ENCODE measurements at places on chromosomes 6 and 20. TPM values are rescaled to one million over a fixed set of nuclear protein-coding genes. Genes with fewer than 3 reads are reported as not detected.
A peak's percentile ranks its signal among the peaks of the same experiment; 100 is the strongest.

The KATNA1 gene
- total RNA-seq = 26.7 TPM

The CCND3 gene
- total RNA-seq = 28.1 TPM

The PPP1R14C gene
- 2.1 TPM for total RNA-seq

The SNAP91 gene
- 0.36 TPM for total RNA-seq

The RXRB gene
- total RNA-seq = 11.1 TPM

The RFX6 gene
- total RNA-seq = not detected

The AKIRIN2 gene
- 17.3 TPM for total RNA-seq

The CDK19 gene
- 17.8 TPM for total RNA-seq

The KCNB1 gene
- 0.41 TPM for total RNA-seq

The TOX2 gene
- total RNA-seq = 5.2 TPM

The XPO5 gene
- 17.6 TPM for total RNA-seq

The PBOV1 gene
- total RNA-seq = not detected

The HLA-DQB2 gene
- not detected for total RNA-seq

The OVOL2 gene
- total RNA-seq = not detected

DNA sequence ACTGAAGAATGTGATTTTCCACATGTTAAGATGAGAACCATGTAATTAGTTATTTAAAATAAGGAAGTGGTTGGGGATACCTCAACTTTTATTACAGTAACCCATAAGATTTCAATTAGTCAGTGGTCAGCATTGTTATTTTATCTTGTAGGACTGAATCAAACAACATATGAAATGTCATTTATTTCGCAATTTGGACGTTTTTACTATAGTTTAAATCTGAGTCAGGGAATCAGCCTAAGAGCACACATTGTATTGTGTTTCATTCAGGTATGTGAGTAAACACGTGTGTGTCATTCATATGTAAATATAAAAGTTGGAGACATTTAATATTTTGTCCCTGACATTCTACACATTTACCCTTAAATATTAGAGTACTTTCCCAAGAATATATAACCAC lies 1418.7 kb downstream of the GRIK2 start:
- no peak for DNase-seq

GRCh38 chr20:47620808-47621805 lies 119.4 kb downstream of the NCOA3 start:
- peak; percentile 89 for DNase-seq

DNA sequence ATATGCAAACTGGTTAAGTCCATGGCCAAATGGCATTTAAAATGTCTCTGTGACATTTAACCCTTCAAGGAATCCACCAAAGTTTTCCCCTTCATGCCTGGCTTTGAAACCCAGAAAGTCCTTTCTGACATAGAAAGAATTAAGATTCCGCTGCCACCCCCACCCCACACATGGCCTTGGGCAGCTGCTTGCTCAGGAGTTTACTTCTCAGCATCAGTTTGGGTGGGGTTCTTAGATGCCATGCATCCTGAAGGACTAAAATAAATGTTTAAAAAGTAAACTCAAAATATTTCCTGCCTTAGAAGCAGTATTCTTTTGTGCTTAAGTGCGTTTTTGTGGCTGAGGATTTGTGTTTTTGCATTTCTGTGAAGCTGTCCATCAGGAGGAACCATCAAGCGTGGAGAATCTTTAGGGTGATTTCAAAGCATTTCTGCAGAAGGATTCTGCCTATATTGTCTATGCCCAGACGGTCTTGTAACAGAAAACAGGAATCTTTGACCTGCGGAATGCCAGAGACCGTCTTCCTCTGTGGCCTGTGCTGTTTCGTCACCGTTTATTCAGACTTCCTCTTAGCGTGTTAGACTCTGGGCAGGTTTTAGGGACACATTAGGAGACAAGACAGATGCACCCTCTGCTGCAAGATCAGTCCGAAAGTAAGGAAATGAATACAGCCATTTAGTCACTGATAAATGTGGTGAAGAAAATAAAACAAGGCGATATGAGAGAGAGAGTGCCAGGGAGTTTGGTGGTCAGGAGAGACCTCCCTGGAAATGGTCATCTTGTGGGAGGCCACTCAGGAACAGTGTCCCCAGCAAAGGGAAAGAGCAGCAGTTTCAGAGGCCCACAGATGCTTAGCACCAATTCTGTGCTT lies 6.2 kb downstream of the DUSP22 start:
- DNase-seq = no peak

DNA sequence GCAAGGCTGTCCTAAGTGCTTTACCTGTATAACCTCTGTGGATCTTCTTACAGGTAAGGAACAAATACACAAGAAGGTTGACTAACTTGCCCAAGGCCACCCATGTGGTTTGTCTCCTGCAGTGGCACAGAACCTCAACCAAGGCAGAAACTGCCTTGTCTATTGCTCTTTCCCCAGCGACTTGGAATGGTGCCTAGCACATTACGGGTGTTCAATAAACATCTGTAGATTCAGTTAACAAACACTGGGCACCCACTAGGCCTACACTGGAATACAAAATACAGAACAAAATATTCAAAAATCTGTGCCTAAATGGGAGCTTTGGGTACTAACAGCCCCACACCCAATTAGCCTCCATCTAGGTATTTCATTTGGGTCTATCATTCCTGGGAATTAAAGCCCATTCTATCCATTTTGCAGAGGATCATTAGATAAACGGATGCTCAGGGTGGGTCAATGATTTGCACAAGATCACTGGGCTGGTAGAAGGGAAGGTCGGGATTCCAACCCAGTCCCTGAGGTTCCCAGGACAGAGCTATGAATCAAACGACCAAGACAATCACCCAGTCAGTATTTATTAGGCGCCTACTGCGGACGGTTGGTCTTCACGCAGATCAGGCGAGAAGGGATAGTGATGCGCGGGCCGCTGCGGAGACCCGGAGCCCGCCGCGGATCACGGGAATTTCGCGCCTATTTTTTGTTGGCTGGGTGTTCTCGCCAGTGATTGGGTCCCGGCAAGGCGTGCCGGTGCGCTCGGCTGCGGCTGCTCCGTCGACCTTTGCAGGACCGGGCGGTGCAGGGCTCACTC lies at the start of gene STK35:
Gene STK35 (plus strand): TSS at position 771 of the 808 bp plus-strand sequence. CDS start 55 bp downstream, outside the sequence.
- DNase-seq = no peak

GRCh38 chr20:57795977-57796560 lies 86.3 kb upstream of the PMEPA1 start:
- DNase-seq = no peak

GRCh38 chr20:21437816-21438215 lies 40.5 kb upstream of the NKX2-4 start:
- DNase-seq = no peak

DNA sequence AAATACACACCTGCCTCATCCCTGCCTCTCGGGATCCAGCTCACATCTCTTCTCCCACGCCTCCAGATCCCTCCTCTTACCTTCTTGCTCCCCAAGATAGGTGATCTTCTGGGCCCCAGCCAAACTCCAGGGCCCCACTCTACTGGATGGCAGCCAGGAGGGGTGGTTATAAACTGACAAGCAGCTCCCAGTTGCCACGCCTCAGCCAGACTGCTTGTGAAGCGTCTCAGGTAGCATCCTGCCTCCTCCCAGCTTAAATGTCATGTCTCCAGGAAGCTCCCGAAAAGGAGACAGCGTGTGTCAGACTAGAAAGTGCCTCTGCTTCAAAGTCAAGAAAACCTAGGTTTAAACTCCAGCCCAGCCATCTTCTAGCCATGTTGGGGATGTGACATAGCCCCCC lies 114.1 kb downstream of the LRFN2 start:
- DNase-seq = no peak

DNA sequence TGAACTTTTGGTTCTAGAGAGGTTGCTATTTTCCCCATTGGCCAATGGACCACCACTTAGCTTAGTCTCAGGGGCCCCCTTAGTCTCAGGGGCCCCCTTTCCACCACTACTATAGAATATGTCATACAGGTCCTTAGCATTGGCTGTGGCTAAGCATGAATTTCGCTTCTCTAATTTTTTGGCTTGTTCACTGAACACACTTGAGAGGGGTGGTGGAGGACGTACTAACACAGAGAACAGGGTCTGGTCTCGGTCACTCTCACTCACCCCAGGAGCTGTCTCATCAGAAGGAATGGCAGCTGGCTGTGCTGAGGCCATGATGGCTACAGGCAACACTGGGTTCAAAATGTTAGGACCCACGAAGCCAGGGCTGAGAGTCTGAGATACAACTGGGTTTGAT lies 30.3 kb downstream of the ZNF318 start:
- DNase-seq = no peak

- DNase-seq = no peak
Measured at GRCh38 chr20:33839591-33839990, 28.4 kb downstream of the CHMP4B start.

- DNase-seq = peak; percentile 7
Measured at GRCh38 chr6:54085541-54085940, 25.7 kb upstream of the MLIP start.

- DNase-seq = no peak
Measured at GRCh38 chr20:24723186-24723585, 225.9 kb upstream of the CST7 start.

GRCh38 chr6:112786801-112787200 lies 439.7 kb downstream of the RFPL4B start:
- peak; percentile 4 for DNase-seq

- DNase-seq = no peak
Measured at GRCh38 chr20:63656451-63656850, 1.7 kb upstream of the RTEL1 start.

DNA sequence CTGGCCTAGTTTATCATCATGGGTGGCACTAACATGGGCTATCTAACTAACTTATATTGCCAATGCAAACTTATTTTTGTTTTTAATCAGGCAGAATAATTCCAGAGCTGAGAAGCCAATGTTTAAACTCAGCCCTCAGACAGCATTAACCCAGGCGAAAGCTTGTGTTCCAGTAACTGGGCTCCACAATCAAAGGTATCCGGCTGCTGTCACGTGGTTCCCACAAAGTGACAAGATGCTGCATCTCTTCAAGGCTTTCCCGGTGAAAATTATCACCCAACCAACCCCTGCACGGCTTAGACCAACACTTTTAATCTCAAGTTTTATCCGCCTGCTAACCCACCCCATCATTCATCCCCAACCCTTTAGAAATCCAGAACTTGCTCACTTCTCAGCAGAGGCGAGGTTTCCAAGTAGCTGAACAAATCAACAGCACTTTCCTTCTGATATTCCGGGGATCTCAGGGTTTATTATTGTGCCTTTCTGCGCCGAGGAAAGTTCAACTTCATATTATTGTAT lies 885 bp downstream of the MTCL3 start:
- no peak for DNase-seq

- no peak for DNase-seq
Measured at GRCh38 chr6:29131691-29132090, 23.8 kb downstream of the OR2J3 start.

DNA sequence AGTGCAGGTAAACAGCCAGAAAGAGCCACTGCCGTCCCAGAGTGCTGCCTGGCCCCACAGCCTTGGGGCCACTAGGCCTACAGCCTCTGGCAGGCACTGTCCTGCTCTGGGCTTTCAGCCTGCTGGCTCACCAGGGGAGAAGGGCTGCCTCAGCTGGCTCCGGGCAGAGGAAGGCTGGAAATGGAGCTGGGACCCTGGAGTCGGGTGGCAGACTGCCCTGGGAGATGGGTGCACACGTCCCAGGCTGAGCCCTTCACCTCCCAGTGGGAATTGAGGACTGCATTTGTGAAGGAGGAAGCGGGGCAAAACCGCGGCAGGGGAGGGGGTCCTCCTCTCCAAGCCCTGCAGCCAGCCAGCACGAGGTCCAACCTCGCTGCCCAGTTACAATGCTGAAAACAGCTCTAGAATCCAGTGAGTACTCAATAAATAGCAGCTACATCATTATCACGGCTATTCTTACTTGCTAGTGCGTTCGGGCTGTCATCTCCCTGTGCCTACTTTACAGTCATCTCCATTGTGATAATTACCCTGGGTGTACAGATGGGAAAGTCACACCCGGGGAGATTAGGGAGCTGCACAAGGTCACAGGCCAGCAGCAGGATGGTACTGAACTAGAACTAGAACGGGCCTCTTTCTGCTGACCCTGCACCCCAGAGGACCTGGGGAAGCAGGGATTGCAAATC lies 13.1 kb downstream of the ACSS1 start:
- DNase-seq = no peak

DNA sequence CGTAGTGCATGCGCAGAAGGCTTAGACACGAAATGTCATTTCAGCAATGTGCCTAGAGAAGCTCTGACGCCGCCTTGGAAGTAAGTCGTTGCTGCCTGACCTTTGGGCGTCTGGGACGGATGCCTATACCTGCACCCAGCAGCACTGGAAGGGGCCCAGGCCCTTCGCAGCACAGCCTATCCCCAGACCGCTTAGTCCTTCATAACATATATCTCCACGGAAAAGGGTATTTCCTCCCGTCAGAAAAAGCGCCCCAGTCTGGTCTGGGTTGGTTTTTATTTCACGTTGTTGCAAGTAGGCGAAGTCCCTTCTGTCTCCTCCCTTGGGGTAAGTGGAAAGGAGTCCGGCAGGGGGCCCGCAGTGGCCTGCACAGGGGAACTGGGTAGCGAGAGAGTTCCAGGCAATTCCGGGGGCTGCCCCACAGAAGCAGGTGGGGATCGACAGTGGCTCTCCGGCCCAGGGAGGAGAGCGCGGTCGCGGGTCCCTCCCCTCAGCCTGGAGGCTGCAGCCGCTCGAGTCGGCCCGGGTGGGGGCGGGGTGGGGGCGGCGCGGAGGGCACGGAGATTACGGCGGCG lies 559 bp upstream of the EYA4 start:
- no peak for DNase-seq

GRCh38 chr6:2674857-2675256 lies 75.9 kb downstream of the MYLK4 start:
- DNase-seq = no peak

- peak; percentile 93 for DNase-seq
Measured at GRCh38 chr20:7723284-7723683, 217.0 kb downstream of the HAO1 start.

DNA sequence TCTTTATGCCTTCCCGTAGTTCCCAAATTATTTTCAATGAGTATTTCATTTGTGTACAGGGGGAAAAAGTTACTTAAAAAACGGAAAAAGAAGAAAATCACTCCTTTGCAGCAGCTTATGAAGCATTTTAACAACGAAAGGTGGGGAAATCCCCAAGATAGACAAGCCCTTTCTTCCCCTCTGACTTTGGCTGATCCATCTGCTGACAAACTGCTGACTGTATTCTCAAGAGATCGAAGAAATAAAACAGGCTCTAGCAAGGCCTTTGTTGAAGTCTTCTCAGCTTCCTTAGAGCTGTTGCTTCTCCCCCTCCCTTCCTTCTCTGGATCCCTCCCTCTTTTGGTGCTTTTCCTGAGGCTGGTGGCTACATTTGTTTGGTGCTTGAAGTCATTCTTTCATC lies 325.2 kb downstream of the NRN1 start:
- DNase-seq = peak; percentile 67

DNA sequence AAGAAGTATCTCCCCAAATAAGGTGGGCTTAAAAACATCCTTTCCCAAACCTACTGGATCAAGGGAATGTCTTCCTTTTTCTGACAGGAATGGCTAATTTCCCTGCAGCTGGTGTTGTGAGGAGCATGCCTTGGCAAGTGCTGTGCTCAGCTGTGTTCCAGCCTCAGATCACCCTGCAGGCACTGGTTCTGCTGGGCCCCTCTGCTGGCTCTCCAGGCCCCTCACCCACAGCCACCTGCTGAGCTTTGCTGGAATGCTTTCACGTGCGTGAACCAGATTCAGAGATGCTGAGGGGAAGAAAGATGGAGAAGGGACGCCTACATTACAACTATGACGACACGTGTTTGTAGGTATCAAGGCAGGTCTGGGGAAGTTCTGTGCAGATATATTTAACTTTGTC lies 71.3 kb upstream of the FOXC1 start:
- DNase-seq = no peak

Measured in fibroblast of the aortic adventitia (primary cell).